Fibroblast of skin of abdomen (primary cell): ENCODE measurements at places on chromosomes 7 and 10.

DNA sequence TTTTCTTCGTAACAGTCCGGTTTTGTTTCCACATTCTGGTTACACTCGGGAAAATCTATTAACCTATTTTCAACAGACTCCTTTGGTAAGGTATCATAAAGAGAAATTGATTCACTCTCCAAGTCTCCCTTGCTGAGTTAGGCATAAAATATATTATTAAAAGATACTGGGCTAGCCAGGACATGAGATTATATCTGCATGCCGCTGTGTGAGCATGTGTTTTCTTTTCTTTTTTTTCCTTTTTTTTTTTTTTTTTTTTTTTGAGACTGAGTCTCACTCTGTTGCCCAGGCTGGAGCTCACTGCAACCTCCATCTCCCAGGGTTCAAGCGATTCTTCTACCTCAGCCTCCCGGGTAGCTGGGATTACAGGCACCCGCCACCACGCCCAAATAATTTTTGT lies 23.0 kb upstream of the SFMBT2 start:
- no peak for DNase-seq

DNA sequence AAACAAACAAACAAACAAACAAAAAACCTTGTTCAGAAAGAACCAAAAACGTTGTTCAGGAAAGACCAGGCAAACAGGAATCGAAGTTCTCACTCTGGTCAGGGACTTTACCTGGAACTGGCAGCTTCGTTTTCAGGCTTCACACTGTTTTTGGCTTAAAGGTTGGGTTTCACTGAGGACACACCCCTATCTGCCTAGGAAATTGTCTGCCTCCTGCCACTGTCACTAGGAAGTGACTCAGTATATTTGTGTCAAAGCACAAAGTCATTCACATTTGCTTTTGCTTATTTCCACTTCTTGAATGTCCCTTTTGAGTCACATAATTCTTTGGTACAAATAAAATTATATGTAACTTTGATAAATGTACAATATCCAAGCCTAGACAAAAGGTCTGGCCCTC lies 37.9 kb downstream of the PNLIPRP3 start:
- DNase-seq: no peak

DNA sequence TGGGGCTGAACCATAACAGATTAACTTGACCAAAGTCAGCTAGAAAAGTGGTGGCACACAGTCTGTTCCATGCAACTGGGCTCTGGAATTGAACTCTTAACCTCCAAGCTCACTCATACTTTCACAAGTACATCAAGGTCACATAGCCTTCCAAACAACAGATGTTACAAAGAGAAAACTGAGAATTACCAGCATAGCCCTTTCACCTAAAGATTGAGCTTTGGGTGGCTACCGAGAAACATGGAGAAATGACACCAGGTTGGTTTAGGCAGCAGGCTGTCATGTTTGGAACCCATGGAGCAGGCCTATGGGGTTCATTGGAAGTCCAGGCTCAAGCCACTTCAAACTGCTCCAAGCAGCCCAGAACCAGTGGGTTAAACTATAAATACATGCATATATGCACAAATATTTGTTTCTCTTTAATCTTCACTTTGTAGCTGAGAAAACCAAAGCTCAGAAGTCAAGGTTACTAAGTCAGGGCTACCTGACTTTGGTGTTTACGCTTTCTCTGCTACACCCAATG lies 59.1 kb downstream of the MALSU1 start:
- DNase-seq: no peak

- no peak for DNase-seq
Measured at GRCh38 chr7:94940241-94940640, 32.8 kb downstream of the PPP1R9A start.

DNA sequence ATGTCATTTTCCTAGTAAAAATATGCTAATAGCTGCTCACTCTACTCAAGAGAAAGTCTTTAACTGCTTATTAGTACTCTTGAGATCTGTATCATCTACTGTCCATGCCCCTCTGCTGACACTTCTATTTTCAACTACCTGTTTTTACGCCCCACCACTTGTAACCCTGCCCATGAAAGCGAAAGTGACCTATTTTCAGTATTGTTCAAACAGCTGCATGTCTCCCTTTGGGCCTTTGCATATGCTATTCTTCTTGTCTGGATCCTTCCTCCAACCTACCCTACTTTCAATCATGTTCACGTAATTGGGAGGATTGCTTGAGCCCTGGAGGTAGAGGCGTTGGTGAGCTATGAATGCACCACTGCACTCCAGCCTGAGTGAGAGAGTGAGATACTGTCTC lies 1481.3 kb downstream of the GATA3 start:
- no peak for DNase-seq

DNA sequence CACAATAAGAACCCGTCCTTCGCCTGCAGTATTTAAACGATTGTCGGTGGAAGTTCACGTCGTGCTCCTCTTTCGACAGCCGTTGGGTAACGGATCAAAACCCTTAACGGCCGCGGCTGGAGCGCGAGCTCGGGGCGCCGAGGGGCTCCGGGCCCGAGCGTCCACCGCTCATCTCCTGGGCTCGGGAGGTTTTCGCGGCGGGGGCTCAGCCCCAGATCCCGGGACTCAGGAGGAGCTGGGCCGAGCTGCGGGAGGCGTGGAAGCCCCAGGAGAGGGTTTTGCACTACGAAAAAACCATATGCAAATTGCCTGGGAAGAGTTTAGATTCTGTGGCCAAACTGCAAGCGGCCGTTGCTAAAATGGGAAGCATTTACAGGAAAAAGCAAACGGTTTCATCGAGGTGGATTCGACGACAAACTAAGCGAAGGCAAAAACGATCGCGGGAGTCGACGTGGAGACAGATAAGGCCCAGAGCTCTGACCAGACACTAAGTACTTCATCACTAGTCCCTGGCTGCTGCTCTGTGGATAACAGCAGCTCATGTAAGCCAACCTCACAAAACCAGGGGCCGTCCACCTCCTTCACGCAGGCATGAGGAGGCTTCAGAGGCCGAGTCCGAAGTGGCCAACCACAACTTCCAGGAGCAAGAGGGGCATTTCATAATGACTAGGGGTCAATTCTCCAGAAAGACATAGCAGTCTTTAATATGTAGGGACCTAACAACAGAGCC lies 129.7 kb downstream of the MARCHF5 start:
- DNase-seq: no peak

DNA sequence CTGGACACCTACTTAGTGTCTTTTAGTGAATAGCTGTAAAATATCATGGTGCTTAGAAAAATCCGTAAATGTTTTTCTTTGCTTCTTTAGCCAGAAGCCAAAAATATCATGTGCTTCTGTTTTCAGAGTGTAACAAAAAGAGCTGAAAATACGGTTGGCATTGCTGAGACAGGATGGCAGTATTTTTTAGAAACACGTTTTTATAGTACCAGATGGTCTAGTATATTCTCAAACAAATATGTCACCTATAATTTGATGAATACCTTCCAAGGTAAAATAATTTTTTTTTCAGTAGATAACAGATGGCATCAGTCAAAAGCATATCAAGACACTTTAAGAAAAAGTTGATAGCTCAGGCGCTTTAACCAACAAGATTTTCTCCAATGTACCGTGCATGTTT lies 326.6 kb downstream of the PHF14 start:
- no peak for DNase-seq

DNA sequence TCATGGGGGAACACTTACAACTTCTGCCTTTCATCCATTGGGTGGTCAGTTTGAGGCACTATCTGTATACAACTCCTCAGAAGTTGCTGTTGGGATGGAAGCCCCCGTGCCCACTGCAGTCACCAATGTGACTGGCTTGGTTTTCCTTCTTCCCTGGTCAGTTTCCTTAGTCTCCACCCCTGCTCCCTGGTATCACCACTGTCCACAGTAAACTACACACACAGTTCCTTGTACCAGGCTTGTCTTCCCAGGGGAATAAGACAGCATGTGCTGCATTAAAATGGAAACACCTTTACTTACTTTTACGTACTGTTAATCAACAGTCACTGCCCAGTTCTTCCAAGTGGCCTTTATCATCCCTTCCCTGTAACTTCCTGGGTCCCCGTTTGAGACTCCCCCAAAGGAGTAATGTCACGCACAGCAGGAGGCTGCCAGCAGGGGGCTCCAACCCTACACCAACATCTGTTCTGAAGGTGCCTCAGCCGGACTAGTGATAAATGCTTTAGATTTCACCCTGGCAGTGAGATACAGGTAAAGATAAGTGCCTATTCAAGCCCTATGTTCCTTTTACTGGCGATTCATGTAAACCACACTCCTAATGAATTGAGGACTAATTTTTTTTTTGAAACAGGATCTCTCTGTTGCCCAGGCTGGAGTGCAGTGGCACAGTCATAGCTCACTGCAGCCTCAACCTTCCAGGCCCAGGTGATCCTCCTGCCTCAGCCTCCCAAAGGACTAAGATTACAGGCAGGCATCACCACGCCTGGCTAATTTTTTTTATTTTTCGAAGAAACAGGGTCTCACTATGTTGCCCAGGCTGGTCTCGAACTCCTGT lies 45.3 kb upstream of the PIK3AP1 start:
- DNase-seq: peak; percentile 37

- no peak for DNase-seq
Measured at GRCh38 chr7:31110331-31111108, 58.4 kb downstream of the ADCYAP1R1 start.

DNA sequence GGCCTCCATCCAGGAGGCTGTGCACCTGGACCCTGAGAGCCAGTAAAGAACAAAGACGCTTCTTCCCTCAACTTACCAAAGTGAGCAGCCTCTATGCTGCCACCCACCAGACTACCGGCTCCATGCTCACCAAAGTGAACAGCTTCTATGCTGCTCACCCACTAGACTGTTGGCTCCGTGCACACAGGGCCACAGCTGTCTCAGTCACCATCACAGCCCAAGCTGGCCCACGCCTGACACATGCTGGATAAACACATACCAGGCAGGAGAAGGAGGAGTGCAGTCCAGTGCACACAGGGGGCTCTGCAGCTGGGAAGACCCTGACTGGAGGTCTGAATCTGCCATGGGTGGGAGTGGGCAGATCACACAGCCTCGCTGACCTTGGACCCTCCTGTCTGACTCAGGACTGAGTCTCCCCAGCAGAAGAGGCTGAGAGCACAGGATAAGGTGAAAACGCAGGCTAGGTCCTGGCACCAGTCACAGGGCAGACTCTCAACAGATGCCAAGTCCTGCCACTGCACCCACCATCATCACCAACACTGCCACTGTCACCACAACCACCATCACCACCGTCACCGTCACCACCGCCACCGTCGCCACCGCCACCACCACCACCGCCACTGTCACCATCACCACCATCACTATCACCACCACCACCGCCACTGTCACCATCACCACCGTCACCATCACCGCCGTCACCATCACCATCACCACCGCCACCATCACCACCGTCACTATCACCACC lies 130.9 kb downstream of the MAD1L1 start:
- no peak for DNase-seq

DNA sequence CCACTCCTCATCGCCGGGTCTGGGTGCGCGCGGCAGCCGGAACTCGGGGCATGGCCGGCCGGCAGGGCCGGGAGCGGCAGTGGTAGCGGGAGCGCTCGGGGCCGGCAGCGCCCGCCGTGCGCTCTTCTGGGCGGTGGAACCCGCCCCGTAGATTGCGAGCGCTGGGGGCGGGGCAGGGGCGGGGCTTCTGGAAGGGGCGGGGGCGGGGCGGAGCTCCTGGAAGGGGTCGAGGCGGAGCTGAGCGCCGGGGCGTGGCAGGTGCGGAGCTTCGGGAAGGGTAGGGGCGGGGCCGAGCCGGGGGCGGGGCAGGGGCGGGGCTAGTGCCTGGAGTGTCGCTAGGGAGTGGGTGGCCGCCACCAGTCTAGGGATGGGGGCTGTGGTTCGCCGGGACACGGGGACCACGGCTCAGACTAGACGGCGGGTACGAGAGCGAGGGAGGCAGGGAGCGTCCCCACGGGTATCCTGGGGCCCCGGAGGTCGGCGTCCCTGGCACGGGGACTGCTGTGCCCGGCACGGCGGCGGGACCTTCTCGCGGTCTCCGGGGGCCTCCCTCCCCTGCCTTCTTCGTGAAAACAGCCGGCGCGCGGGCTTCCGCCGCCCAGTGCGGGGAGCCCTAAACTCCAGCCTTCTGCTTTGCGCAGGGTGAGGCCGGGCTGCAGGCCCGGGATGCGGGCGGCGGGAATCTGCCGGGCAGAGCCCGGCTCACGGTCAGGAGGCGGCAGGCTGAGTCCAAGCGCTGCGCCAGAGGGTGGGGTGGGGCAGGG lies at the start of gene STK32C:
STK32C (minus strand) TSS at position 128 of the 764 bp plus-strand sequence; CDS start at position 11, 117 bp downstream.
- DNase-seq: peak; percentile 89

DNA sequence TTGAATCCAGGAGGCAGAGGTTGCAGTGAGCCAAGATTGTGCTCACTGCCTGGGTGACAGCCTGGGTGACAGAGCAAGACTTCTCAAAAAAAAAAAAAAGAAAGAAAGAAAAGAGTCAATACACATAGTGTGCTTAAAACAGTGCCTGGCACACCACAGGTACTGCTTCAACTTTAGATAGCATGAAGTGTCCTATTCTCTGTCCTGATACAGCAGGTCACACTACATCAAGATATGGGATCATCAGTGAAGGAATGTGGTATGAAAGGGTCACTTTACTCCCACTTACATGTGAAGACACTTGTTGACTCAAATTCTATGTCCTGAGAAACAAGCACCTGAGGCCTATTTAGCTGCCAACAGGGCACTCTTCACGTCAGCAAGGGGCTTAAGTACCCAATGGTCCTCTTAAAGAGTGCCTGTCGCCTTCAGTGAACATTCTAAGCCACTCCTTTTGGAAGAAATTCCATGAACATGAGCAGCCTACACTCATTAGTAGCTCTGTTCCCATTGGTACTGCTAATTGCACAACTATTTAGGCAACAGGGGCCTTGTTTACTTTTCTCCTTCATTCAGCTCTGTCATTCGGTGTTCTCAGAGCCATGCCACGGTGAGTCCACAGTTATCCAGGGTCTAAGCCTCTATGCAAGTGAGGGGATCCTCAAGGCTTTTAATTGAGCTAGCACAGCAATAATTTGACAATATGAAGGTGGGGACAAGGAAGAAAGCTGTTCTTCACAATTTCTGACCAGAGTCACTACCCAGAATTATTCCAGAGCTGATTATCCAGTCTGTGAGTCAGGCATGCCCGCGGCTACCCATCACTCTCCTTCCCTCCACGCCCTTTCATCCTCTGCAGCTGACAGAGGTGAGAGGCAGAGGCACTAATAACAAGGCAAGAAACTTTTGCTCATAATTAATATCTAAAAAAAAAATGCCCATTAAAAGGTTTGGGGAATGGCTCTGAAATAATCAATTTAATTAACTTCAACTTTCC lies 56.6 kb upstream of the PTN start:
- peak; percentile 40 for DNase-seq

DNA sequence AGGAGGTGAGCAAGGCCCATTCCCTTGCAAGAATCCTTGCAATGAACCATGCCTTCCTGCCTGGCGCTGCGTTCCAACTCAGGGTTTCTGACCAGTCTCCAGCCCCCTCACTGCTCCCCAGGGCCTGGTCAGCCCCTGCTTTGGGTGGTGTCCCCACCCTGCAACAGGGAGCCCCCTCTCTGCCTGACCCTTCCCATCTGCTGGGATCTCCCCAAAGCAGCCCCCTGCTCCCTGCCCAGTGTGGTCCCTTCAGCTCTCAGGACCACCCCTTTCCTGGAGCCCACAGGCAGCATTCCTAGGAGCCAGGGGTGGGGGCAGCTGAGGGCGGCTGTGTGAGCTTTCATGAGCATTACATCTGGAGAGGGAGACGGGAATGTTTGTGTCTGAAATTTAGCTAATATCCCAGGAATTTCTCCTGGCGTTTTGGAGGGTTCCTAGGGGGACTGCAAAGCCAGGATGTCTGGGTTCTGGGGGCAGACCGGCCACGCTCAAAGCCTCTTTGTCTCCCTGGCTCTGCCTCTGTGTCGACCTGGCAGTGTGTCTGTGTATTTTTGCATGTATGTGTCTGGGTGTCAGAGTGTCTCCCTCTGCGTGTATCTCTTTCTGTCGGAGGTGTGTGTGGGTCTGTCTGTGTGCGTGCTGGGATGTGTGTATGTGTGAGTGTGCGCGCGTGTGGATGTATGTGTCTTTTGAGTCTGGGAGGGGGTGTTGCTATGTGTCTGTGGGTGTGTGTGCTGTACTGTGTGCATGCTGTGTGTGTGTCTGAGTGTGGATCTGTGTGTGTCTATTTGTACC lies 300.5 kb upstream of the ZMIZ1 start:
- peak; percentile 75 for DNase-seq
